ENCODE measurements at places on chromosomes 2 and 18. TPM values are rescaled to one million over a fixed set of nuclear protein-coding genes. Genes with fewer than 3 reads are reported as not detected.

- DNase-seq: no peak
Measured at GRCh38 chr2:105400138-105400540, 1.3 kb upstream of the FHL2 start.

DNA sequence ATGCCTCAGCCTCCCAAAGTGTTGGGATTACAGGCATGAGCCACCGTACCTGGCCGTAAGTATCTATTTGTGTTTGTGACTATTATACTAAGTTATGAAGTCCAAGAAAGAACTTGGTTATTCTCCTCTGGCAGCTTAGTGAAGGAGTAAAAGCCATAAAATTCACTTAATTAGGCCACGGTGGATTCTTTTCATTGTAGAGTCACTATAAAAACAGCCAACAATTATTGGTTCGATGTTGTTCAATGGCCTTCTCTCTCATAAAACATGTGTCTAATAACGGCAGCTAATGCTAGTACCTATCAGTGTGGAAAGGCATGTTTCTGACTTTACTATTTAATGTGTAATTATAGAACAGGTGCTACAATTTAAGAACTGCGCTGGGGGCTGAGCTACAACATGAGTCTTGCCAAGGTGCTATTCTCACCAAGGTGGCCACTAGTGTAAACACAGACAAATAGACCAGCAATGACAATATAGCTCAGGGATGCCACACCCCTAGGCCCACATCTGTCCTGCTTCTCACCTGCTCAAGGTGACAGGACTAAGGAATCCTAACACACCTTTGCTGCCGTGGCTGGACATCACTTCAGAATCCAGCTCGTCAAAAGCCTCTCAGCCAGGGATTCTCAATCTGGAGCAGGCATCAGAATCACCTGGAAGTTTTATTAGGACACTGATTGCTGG is 17.2 kb downstream of the ATP8B1 start:
- DNase-seq: no peak

- DNase-seq: no peak
Measured at GRCh38 chr2:215611609-215612386, 175.9 kb upstream of the FN1 start.

DNA sequence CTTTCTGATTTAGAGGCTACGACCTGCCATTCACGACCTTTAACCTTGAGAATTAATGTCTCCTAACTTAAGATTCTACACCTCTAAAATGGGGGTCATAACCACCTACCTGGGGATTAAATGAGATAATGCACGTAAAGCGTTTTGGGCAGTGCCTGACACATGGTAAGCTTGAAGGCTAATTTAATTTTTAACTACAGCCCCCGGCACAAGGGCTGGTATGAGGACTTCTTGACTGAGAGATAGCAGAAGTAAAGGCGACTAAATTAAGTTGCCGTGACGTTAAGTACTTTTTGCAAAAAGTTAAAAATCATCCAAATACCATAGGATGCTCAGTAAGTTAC is 549 bp downstream of the MRPL35 start:
- no peak for DNase-seq

DNA sequence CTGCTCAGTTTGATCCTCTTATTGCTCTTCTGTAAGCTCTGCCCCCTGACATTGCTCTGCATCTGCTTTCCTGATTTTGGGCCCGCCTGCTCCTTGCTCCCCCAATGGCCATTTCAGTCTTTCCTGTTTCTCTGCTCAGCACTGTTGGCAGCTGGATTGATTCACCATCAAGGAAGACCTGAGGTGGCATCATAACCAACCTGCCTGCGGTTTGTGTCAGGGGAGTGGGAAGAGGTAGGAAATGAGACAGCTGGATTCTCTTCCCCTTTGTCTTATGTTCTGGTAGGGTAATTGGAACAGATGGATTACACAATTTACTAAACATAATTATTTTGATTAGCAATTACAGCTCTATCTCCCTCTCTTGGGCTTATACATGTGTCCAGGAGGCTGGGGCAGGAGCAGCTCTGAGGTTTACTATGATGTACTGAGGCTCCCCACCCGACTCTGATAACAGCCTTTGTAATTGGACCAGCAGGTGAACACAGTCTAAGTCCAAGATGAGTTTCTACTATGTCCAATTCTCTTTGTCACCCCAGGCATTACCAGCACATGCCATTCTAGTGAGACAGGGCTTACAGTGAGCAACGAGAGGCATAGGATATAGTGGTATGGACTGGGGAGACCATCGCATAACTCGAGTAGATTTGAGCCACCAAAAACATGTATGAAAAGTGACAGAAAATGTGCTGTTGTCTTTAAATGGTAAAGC is 151.8 kb upstream of the MMADHC start:
- DNase-seq: no peak

- DNase-seq: no peak
Measured at GRCh38 chr2:43348908-43349661, 122.7 kb upstream of the ZFP36L2 start.

DNA sequence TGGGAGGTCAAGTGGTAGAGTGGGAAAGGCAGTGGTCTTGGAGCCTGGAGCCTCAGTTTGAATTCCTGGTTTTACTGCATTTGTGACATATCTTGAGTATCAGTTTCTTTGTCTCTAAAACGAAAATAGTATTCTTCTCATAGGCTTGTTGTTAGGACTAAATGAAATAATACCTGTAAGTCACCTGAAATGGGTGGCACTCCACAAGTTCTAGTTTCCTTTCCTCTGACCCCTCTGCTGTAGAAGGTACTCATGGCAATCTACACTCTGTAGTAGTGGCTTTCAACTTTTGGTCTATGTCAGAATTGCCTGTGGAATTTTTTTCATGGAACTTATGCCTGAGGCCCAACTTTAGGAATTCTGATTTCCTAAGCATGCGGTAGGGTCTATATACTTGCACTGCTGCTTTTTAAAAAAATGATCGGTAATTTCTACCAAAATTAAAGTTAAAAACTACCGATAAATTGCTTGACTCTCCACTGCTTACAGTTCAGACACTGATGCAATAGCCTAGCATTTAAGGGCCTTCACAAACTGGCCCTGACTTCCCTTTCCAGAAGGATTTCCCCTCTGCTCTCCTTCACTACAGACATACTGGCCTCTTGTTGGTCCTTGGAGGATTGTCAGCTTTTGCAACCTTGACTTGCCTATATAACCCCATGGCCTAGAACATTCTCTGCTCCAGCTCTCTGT is 47.2 kb downstream of the PLEK start:
- DNase-seq: no peak

- DNase-seq: no peak
Measured at GRCh38 chr2:169173876-169174275, 104.5 kb downstream of the DHRS9 start.

GRCh38 chr2:205477016-205477705 is 205.1 kb upstream of the NRP2 start:
- DNase-seq: no peak

DNA sequence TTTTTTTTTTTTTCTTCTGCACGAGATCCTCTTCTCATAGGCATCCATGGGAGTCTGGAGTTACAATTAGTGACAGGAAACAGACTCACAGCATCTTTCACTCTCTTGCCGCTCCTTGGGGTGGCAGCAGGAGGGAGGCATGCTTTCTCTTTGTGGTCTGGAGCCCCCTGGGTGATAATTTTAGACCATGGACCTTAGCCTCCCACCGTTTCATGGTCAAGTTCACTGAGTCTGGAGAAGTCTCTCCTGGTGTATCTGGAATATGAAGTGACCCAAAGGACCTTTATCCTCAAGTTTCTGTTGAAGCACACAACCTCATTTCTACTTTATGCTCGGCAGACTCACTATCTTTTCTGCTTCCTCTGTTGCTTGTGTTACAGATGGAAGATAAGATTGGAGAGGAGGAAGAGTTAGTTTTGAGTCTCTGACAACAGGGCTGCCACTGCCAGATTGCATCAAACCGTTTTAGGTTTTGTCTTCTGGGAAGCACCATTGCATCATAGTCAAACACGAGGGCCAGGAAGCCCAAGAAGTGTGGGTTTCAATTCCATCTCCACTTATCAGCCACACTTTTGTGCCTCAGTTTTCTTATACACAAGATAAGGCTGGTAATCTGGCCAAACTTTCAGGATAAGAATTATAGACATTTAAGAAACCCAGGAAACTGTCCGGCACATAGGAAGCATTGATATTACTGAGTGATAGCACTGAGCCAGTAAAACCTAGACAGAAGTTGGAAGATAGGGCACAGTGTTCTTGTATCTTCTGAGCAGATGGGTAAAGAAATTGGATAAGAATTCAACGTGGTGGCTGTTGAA is 62.3 kb downstream of the ADCYAP1 start:
- no peak for DNase-seq

DNA sequence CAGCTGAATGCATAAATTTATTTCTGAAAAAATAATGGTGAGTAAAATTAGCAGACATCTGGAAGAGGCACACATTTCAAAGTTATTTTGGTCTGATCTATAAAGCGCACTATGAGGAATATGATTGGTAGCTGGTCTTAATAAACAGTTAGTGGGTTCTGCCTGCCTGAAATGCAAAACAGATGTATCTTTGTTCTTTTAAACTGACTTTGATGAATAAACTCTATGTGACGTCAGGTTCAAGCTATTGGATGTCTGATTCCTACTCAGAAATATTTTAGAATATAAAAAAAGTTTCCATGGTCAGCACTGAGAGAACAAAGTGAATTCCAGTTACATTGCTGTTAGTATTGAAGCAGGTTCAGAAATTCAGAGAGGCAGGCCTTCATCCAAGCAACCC is 136.4 kb downstream of the TPGS2 start:
- no peak for DNase-seq

DNA sequence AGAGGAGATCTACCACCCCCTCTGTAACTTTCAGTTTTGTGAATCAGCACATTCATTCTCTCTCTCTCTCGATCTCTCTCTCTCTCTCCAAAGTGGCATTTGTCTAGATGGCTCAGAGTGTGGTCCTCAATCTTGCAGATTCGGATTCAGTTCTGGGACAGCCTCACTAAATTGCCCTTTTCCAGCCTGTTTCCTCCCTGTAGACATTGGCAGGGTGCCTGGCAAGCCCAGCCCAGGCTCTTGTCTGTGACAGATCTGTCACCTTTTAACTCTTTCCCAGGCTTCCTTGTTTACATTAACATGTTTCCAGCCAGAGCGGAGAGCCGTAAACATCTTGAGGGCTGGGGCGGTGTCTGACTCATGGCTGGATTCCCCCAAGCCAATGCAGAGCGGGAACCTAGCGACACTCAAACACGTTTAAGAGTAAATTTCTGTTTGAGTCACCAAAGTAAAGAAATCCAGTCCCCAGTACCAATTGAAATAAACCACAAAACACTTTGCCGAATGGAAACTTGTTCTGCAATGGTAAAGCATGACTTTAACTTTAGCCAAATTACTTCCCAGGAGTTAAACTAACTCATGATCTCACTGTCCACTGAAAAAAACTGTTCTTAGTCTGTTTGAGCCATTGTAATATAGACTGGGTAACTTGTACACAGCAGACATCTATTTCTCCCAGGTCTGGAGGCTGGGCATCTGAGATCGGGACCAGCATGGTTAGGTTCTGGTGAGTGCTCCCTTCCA is 6.6 kb upstream of the CYP27C1 start:
- no peak for DNase-seq

- DNase-seq: no peak
Measured at GRCh38 chr2:198004921-198005829, 200.8 kb downstream of the PLCL1 start.

DNA sequence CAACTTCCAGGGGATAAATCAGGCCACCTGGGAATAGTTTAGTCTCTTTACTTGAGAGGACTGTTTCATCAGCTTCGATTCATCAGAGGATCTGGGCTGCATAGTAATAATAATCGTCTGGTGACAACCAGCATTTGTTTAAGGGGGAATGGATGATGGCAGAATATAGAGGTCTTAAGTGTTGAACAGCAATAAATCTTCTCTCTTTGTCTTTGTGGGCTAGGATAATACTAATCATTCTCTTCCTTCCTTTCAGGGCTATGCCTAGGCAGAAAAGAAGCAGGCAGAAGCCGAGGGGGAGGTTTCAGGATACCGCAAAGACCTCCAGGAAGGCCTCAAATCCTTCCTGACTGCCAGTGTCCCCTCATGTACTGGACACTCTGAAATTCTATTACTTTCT is 150.4 kb upstream of the GAREM1 start:
- DNase-seq: no peak

GRCh38 chr2:63049211-63049969 is 1.2 kb upstream of the OTX1 start:
- DNase-seq: no peak

- no peak for DNase-seq
Measured at GRCh38 chr2:20674309-20674965, 7.5 kb downstream of the GDF7 start.

DNA sequence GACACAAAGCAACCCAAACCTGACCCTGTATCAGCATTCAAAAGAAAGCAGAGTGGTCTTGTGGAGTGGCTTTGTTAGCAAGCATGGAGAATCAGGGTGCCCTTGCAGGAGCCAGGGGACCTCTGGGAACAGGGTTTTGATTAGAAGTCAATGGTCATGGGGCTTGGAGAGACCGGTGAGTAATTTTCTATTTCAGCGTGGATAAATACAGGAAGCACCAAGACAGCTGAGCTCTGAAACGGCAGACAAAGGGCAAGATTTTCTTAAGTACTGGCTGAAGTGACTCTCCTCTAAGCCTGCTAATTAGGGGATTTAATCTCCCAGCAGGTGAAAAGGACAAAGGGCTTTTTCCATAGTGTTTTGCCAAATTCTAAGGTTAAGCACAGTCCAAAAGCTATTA is 78.0 kb upstream of the GAREM1 start:
- DNase-seq: no peak

TWSG1 gene
- 12.1 TPM for total RNA-seq

NAT8 gene
- not detected for total RNA-seq

ANKRD30B gene
- not detected for total RNA-seq

ARHGEF4 gene
- total RNA-seq: 0.11 TPM

PLEK gene
- total RNA-seq: 0.48 TPM

MARCHF7 gene
- 80.0 TPM for total RNA-seq

TMEM17 gene
- total RNA-seq: not detected

STAM2 gene
- 15.9 TPM for total RNA-seq

AMER3 gene
- not detected for total RNA-seq

CAPN14 gene
- 0.18 TPM for total RNA-seq

All from activated T-helper 2 cell treated with anti-CD3 and anti-CD28 coated beads, Interferon-gamma antibody, Interleukin-2, Interleukin-4, amounts not matched to agents 10 μg/mL and 5 μg/mL and 100 μg/mL, durations not matched to agents 14 hours and 24 hours and 36 hours (primary cell).